ENCODE measurements at places on chromosomes 4 and X.
A peak's percentile ranks its signal among the peaks of the same experiment; 100 is the strongest.

DNA sequence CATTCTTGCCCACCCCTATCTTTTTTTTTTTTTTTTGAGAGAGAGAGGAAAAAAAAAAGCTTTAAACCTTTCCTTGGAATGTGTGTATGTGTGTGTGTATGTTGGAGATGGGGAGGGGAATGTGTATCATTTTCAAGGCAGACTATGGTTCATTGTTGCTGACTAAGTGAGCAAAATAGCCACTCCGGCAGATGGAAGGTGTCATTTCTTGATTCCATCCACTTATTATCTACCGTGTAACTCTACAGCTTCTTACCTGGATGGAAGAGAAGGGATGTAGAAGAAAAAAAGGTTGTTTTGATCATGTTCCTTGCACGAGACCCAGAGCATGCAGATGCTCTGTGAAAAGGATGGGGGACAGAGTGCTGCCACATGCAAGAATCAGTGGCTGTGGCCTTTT, 5.9 kb upstream of the GK2 start:
- DNase-seq, result no peak

DNA sequence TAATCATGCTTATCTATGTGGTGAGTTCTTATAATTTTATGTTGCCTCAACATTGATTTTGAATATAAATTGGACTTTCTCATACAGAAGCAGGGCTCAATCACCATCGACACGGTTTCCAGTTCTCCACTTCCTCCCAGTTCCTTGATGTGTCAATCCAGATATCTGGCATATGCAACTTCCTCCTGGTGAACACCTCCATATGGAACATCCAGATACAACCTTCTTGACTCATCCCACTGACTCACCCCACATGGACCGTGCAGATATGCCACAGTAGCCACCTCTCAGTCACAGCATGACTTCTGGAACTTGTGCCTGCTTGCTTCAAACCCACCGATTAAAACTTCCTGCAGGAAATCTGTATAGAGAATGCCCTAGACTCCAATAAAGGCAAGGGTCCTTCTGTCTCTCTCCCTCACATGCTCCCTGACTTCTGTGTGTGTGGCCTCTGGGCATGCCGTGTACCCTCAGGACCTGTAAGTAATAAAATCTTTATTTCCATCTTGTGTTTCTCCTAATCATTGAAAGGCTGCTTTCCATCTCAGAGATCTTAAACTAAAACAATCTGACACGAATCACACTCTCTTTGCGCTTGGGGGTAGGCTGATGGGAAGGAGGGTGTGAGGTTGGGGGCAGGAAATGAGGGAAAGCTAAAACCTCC, 67.0 kb downstream of the HTRA3 start:
- no peak for DNase-seq

DNA sequence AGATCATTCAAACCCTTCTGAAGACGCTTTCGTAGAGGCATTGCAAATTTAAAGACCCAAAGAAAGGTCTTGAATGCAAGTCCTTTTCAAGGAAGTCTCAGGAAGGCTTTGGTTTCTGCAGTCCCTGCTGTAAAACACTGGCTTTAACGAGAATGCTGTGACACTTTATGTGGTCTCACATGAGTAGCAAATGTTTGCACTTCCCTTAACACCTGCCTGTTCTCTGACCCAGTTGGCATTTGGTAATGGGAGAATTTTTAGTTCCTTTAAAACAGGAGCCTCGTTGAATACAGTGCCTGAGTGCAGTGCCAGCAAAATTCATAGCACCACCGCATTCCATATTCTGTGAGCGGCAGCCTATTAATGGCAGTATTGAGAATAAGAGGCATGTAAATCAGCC, 330.5 kb upstream of the PRKX start:
- no peak for DNase-seq

DNA sequence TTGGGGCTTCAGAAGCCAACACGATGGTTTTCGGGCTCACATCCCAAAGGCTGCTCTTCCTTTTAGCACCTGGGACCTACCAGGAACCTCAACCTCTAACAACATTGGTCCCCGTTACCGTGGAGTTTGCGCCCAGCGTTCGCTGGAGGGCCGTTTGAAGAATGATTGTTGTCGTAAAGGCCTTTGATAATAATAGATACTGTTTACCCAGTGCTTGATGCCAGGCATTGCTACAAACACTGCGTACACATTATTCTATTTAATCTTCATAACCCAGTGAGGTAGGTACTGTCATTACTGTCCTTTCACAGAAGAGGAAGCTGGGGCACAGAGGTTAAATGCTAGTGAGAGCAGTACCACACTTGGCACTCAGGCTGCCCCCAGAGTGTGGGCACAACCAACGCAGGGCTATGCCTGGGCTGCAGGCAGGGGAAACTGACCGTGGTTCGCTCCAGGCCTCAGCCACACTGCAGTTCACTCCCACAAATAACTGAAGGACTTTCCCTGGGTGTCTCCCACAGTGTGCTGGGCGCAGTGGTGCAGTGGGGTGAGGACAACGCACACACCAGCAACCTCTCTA, 1.0 kb upstream of the ACSL1 start:
- DNase-seq, result peak; percentile 25
